ENCODE measurements at places on chromosomes 12 and 14.
A peak's percentile ranks its signal among the peaks of the same experiment; 100 is the strongest.

- no peak for DNase-seq
Observed at GRCh38 chr12:120090626-120091295, 25.8 kb downstream of the RAB35 start.

- no peak for DNase-seq
Observed at GRCh38 chr12:108119126-108119973, 9.7 kb upstream of the WSCD2 start.

DNA sequence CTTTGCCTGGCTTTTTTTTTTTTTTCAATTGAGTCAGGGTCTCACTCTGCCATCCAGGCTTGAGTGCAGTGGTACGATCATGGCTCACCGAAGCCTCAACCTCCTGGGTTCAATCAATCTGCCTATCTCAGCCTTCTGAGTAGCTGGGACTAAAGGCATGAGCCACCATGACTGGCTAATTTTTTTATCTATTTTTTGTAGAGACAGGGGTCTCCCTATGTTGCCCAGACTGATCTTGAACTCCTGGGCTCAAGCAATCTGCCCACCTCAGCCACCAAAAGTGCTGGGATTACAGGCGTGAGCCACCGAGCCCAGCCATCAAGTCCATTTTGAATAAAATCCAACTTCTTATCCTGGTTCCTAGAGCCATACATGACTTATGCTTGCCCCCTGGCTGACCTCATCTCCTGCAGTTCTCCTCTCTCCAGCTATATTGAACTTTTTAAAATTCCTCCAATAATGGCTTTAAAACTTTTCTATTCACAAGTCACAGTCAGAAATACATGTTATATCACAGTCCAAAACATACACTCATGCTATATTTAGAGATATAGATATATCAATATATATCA is 10.4 kb upstream of the RND1 start:
- no peak for DNase-seq

DNA sequence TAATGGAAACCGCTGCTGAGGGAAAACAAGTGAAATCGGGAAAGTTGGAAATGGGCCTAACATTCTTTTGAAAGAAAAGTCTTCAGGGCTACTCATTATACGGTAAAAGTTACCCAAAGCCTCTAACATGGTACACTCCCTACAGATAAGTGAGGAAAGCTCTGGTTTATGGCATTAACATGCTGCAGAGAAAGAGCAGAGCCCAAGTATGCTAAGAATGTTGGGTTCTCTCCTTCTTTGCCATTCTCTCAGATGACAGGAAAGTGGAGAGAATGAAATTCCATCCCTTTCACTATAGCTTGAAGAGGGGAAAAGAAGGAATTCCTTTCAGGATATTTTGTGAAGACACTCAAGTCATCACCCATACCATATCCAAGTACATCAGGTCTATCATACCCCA is 348.0 kb downstream of the SEC23A start:
- DNase-seq = no peak

GRCh38 chr12:25017336-25017735 is 68.4 kb upstream of the BCAT1 start:
- no peak for DNase-seq

- DNase-seq = no peak
Observed at GRCh38 chr12:120677765-120678473, 9.0 kb upstream of the MLEC start.

DNA sequence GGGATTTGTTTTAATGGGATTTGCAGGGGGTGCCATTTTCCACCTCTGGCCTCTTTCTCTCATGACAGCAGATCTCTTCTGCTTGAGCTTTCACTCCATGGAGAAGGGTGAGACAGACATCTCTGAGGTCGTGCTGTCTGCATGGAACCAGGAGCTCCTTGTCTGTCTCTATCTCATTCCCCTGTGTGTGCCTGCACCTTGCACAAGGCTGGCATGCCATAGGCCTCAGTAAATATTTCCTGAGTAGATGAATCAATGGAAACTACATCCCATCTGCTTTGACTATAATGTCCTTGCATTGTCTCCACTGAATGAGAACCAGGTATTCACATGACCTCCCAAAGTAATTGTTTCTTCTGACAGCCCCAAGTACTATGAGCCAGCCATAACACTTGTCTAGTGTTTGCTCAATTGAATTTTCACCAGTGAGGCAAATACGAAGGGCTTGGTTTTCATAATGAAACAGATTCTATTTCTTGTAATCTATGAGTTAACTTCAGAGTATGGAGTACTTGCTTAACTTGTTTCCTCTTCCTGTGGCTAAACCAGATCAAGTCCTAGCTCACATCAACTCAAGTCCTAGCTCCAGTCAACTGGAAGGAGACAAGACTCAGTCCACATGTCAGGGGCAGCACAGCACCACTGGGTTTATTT is 32.3 kb downstream of the KCNK13 start:
- peak; percentile 47 for DNase-seq

DNA sequence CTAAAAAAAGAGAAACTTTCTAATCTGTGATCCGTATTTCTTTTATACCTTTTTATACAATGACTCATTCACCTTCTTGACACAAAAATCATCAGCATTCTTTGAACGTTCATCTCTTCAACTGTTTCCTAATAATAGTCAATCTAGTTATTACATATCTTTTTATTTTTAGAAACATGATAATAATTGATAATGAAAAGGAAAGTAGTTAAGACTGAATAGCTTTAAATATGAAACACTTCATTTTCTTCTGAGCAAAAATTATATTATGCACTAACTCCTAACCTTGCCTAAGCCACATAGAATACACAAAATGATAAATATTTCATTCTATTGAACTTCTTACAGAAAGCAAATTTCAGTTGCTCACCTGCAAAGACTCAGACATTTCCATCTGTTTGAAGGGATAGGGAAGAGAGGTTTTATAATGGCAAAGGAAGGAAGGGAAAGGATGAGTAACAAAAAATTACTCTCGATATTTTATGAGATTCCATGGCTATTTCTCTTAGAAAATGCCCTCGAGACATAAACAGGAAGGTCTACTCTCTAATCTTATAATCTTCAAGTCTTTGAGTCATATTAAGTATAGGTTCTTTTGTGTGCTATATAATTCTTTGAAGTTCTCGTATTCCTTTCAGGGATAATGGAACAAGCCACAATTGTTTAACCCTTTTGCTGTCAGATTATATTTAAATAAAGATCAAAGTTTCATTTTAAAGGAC is 7.5 kb upstream of the KLHL42 start:
- no peak for DNase-seq

DNA sequence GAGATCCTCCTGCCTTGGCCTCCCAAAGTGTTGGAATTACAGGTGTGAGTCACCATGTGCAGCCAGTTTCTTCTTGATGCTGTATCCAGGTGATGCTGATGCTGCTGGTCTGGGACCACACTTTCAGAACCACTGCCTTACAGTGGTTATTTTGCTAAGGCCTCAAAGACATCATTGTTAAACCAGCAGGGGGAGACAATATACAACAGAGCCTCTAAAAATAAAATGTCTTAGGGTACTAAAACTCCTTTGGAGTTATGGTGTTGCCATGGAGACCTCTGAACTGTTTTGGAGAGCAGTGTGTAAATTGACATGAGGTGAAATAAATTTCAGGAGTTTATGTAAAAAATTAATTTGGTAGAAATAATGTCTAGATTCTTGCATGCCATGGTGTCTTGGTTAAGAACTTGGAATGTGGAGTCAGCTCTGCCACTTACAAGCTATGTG is 1.1 kb upstream of the ARG2 start:
- DNase-seq = peak; percentile 83

- no peak for DNase-seq
Observed at GRCh38 chr12:19105463-19105862, 24.1 kb upstream of the PLEKHA5 start.

- no peak for DNase-seq
Observed at GRCh38 chr14:21749306-21749868, 75.8 kb upstream of the OR4E1 start.

DNA sequence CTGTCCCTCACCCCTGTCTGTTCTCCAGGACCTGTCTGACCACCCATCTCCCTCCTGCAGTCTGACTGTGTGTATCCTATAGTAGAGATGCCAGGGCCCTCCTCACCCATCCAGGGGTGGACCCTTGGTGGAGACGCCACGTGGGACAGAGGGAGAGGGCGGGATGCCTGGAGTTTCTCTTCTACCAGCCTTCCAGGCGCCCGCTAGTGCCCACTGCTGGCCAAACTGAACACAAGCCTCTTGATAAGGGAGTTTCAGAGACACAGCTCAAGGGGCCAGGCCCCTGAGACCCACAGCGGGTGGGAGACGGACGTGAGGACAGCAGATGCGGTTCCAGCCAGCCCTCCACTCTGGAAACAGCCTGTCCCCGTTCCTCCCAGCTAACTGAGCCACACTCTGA is 147.3 kb downstream of the RBM19 start:
- no peak for DNase-seq

All from GM03348 (cell line).